Chondrocyte (in vitro differentiated cells): ENCODE measurements at places on chromosomes 12 and 14.

DNA sequence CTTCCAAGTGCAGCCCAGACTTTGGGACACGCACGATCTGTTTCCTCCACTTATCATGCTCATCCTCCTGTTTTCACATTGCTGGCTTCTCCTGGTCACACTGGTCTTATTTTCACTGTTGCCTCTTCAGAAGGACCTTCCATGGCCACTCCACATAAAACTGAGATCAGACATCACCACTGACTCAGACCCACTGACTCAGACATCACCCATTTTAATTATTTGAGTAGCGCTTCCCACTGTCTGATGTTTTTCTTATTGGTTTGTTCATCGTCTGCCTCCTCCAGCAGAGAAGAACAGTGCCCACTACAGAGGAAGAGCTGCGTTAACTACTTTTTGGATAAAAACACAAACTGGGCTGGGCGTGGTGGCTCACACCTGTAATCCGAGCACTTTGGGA lies 270.5 kb upstream of the PWP1 start:
- no peak for DNase-seq

- no peak for DNase-seq
Measured at GRCh38 chr12:111160350-111161241, 208.3 kb downstream of the PHETA1 start.

GRCh38 chr12:127811988-127812387 lies 455.0 kb upstream of the TMEM132C start:
- no peak for DNase-seq

DNA sequence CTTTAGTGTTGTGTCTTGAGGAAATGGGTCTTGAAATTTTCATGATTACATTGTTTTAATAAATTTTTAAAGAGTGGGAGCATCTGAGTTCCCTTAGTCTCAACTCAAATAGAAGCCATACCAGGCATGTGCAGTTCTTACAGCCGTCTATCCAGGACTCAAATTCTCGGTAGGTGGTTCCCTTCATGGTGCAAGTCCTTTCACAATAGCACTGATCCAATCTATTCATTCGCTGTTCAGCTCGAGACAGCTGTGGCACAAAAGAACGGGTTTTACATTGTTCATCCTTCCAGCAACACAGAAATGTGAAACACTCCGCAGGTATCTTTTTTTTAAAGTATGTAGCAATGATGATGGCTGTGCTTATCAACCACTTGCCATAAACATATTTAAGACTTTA lies 100.2 kb downstream of the NELL2 start:
- DNase-seq = no peak

GRCh38 chr12:114955414-114956014 lies 271.5 kb upstream of the TBX3 start:
- DNase-seq = no peak

GRCh38 chr12:45421736-45422135 lies 205.8 kb downstream of the ANO6 start:
- no peak for DNase-seq

DNA sequence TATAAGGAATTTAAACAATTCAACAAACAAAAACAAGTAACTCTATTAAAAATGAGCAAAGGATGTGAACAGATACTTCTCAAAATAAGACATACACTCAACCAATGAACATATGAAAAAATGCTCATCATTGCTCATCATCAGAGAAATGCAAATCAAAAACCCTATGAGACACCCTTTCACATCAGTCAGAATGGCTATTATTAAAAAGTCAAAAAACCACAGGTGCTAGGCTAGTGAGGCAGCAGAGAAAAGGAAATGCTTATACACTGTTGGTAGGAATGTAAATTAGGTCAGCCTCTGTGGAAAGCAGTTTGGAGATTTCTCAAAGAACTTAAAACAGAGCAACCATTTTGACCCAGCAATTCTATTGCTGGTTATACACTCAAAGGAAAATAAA lies 52.0 kb downstream of the NAV3 start:
- DNase-seq = no peak

DNA sequence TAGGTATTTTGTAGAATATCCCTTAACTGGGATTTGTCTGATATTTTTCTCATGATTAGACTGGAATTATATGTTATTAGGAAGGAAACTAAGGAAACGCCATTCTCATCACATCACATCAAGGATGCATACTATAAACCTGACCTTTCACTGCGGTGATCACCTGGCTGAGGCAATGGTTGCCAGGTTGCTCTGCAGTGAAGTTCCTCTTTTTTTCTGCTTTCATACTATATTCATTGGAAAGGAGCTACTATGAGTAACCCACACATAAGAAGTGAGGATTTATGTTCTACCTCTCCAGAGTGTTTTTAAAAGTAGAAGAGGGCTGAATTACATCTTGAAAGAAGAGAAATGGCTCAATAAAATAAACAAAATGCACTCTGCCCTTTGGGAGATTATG lies 31.0 kb upstream of the GRIP1 start:
- no peak for DNase-seq

GRCh38 chr14:94129758-94130414 lies 482 bp upstream of the IFI27L2 start:
- no peak for DNase-seq

GRCh38 chr12:68573406-68573805 lies 37.3 kb upstream of the RAP1B start:
- no peak for DNase-seq

- DNase-seq = no peak
Measured at GRCh38 chr14:102805941-102806340, 28.7 kb downstream of the TRAF3 start.

- DNase-seq = no peak
Measured at GRCh38 chr12:41327096-41327895, 139.2 kb downstream of the PDZRN4 start.

DNA sequence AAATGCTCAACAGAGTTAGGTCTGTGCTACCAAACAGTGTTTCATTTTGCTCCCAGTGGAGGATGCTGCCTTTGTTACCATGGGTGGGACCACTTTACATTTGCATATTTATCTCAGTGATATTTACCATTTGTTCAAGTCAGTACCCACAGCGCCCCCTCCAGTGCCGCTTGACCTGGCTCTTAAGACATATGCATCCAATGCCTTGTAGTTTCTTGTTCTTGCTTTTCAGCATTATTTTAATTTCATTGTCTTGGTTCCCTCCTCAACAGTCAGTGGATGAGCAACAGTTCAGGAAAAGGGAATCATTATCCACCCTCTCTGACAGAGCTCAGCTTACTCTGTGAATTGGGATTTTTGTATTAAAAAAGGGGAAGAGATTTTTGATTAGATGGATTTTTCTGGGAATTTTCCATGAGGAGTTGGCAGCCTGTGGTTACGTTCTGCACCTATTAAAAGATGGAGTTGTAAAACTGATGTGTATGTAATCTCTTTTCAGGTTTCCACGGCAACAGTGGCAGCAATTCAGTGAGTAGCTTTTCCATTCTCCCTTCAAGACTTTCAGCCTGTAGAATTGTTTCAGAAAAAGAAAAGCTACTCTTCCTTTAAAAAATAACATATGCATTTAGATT lies 240.5 kb upstream of the DAAM1 start:
- no peak for DNase-seq

DNA sequence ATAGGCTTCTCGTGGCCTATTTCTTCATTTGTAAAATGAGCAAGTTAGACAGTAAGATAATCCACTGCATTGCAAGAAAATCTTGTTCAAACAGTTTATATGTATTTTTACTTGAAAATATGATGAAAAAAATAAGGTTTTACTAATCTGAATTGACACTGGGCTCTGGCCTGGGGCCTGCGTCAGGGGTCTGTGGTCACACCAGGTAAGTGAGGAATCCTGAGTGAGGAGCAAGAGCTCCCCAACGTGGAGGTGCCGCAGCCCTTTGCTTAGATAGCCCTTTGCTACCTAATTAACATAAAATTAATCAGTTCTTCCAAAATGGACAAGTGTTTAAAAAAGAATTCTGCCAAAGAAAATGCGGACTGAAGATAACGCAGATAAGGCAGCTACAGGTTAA lies 39.1 kb upstream of the STAB2 start:
- DNase-seq = no peak

- DNase-seq = no peak
Measured at GRCh38 chr14:97296176-97296575, 499.0 kb downstream of the VRK1 start.

DNA sequence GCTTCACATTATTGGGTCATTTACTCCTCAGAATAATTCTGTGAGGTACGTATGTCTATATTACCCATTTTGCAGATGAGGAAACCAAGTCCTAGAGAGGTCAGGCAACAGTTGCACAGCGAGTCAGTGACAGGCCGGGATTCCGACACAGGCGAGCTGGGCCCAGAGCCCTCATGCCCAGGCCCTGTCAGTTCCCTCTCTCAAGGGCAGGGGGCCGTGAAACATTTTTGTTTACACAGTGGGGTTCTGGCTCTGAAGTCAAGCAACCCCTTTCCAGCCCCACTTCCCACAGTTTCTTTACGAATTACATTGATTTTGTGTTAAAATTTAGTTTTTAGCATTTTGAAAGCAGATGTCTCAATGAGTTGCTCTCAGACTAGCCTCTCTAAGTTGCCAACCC lies 46.7 kb downstream of the ESRRB start:
- DNase-seq = no peak

DNA sequence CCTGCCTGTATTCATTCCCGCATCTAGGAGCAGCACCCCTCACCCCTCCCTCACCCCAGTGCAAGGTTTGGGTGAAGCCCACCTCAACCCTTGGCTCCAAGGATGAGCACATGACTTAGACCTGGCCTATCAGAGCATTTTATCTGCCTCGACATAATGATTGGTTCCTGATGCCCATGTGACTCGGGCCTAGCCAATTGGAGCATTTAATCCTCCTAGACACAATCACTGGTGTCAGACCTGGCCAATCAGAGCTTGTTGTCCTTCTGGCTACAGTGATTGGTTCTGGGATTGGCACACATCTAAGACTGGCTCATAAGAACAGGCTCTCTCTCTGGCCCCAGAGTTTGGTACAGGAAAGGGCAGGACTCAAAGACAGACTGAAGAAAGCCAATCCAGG lies 73.1 kb upstream of the MYL2 start:
- no peak for DNase-seq

DNA sequence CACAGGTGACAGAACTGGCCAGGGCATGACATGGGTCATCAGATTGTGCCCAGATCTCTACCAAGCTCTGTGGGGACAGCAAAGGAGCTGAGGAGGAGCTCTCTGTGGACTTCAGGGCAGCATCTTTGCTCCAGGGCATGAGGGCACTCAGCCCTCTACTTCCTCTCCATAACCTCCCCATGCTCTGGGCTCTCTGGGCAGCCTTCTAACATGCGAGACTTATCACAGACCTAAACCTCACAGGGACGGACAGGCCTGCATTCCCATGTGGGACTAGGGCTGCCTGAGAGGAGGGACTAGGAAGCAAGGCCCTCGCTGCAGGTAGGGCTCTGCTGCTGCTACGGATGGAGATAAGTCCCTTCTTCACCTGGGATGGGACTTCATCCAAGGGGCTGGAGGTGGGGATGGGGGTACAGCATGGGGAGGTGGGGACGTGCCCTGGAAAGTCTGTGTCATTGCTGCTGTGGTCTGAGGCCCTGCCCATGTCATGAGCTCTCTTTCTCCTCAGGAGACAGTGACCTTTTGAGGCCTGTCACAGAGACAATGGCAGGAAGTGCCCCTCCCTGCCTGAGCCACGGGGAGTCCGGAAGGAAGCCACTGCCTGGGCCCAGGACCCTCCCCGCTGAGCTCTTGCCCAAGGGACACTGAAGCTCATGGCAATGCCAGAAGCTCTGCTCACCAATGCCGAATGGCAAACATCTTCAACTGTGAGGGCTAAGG lies 44.1 kb downstream of the PITPNM2 start:
- DNase-seq = no peak

DNA sequence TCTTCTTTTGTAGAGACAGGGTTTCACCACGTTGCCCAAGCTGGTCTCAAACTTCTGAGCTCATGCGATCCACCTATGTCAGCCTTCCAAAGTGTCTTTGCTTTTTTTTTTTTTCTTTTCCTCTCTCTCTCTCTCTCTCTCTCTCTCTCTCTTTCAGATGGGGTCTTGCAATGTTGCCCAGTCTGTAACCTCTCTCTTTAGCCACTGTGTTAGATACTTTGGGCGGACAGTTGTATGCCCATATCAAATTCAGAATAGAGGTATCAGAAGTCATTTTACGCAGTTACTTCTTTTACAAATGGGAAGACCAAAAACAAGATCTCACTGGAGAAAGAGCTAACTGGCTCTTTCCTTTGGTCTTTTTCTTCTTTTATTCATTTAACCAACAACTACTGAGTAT lies 6.7 kb downstream of the HEBP1 start:
- no peak for DNase-seq

- DNase-seq = no peak
Measured at GRCh38 chr14:72308967-72309485, 376.8 kb downstream of the RGS6 start.

- DNase-seq = no peak
Measured at GRCh38 chr12:89516633-89517032, 8.0 kb downstream of the GALNT4 start.

DNA sequence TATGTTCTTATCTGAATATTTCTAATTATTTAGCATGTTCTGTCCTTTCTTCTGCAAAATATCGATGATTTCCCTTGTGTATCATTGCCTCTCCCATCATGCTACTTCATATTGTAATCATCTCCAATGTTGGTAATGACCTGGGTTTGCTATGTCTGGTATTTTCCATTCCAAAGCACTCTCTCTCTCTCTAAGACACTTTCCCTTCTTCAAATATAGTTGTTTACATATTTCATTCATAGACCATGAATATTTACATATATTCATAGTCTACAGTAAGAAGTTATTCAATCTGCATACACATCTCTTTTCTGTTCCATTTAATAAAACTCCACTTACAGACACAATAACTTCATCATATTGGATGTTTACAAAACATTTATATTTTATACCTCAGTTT lies 1516.5 kb upstream of the FLRT2 start:
- DNase-seq = no peak

DNA sequence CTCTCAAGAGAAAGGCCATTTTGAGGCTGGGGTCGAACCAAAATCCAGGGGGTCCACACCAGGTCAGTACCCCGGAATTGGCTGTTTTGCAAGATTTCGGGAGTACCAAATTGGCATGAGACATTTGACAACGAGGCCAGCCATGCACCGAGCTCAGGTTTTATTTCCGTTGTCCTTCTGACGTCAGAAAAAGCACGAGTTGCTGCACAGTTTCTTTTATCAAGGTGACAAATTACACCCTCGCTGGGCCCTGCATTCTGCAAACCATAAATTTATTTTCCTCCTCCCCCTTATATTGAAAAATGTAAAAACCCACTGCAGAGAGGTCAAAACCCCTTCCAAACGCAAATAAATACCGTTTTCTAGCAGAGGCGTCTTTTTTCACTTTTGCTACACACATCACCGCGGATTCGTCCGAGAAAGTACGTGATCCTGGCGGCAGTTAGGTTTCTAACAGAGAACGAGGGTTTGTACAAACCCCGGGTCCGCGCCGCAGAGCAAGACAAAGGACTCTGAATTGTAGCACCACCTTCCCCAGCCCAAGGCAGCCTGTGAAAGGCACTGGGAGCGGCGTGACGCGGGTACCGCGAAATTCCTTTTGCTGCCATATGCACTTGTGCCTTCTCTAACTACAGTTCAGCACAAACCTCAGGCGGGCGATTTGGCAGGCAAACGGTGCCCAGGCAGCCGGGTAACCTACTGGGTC lies 1.8 kb downstream of the SLC38A1 start:
- peak; percentile 87 for DNase-seq
